ENCODE measurements at places on chromosomes 3 and 15.

DNA sequence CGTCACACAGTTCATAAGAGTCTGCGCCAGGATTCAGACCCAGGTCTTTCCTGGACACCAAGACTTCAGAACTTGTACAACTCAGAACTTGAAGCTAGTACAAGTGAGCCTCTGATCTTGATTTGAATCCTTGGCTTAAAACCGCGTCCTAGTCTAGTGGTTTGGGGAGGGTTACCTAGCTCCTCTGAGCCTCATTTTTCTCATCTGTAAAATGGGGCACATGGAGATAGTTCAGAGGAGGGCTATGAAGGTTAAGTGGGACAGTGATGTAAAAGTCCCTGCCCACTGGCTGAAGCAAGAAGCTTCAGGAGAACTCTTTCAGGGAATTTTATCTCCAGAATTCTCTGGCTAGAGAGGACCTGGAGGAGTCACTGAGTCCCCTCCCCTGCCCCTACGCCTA is 48.7 kb upstream of the LCTL start:
- no peak for DNase-seq

DNA sequence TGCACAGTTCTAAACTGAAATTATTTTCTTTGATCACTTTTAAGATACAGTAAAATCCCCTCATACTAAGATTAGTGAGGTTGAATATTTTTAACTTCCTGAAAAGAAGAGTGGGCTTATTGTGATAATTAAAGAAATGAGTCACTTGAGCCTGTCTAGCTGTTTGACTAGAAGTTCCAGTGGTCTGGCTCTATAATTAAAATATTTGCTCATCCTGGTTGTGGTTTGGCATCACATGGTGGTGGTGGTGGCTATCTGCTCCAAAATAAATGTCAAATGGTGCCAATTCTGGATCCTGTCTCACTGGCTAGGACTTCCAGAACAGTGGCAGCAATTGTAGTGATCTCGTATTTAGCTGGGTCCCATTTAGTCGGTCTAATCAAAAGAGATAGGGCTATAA is 8.6 kb upstream of the TEX9 start:
- DNase-seq = no peak

DNA sequence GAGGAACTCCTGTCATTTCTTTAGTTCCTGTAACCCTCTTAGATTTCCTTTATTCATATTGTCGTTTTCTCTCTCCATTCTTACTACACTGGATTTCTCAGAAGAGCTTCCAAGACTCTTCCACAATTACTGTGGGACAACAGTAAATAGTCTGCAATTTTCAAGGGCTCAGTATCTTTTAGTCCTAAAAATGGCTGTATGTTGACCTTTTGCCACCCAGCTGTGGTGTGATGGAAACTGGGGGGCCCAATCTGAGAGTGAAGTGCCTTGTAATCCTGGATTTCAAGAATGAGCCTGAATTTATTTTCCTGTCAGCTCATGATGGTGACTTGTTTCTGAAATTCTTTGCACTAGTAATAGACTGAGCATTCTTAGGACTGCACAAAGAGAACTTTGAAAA is 277.6 kb upstream of the RASGRP1 start:
- DNase-seq = no peak

- peak; percentile 23 for DNase-seq
Observed at GRCh38 chr3:72738752-72739530, 109.3 kb downstream of the SHQ1 start.

- DNase-seq = peak; percentile 14
Observed at GRCh38 chr15:40275523-40275922, 7.3 kb downstream of the ANKRD63 start.

DNA sequence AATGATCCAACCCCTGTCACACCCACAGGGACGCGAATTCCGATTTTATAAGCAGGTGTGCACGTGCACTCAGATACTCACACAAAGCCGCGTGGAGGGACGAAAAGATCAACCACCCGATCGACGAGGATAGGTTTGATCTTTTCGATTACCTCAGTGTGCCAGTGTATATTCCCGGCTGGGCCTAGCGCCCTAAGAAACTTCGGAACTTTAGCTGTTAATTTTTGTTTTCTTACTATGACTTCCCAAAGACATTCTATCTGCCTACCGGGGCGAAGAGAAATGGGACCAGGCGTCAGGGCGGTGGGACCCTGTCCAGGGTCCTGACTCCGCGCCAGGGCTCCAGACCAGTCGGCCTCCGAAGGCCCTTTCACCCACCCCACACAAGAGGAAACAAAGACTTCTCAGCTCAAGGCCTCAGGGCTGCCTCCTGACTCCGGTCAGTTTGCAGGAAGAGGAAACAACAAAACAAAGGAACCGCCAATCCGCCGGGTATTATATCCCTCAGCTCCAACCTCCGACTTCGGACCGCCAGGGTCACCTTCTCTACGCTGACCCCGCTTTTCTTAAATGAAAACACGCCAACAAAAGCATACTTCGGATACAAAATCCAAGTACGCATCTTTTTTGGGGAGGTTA is 6.8 kb downstream of the ONECUT1 start:
- DNase-seq = peak; percentile 16

GRCh38 chr3:142259359-142259758 is 34.0 kb upstream of the GK5 start:
- DNase-seq = no peak

- peak; percentile 43 for DNase-seq
Observed at GRCh38 chr15:90620379-90621067, 90.8 kb downstream of the CRTC3 start.

DNA sequence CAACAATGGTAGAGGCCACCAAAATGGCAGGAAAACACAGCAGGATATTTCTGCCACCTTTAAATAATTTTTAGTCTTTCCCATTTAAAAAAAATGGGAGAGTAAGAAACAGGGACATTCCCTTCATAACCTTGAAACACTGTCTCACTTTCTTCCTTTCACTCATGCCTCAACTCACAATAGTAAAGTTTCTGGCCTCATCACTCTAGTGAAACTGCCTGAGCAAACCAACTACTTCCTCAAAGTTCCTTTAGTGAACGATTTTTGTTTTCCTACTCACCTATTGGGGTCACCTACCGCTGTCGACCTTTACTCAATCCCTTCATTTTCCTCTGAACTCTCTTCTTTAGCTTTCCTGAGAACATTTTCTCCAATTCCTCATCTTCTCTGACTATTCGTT is 33.0 kb downstream of the SHC4 start:
- DNase-seq = no peak

GRCh38 chr3:156259896-156260295 is 139.5 kb downstream of the KCNAB1 start:
- no peak for DNase-seq

DNA sequence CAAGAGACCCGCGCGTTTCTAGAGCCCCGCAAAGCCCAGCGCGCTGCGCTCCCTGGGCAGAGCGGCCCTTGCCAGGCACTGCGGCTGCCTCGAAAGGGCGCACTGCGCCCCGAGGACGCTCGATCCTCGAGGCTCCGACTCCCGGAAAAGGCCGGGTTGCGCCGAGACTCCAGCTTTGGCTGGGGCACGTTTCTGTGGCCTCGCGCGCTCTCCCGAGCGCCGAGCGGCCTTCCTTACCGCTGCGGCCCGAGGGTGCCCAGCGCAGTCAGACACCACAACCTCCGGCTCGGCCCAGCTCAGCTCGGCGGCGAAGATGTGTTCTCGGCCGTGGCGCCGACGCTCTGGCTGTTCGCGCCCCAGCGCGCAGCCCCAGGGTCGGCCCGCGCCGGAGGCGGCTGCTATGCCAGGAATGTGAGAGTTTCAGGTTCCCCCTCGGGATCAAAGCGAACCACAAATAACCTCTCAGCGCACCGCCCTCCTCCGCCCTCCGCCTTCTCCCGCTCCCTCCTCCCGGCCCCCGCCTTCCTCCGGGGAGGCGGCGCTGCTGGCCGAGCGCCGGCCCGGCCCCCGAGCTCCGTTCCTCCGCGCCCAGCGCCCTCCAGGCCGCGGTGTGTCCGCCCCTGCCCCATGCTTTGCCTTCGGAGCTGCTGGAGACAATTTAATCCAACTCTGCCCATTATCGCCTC is at the start of gene AMOTL2:
Gene AMOTL2 (minus strand): TSS at position 343 of the 686 bp plus-strand sequence. CDS start 3,014 bp downstream, outside the sequence.
- no peak for DNase-seq

DNA sequence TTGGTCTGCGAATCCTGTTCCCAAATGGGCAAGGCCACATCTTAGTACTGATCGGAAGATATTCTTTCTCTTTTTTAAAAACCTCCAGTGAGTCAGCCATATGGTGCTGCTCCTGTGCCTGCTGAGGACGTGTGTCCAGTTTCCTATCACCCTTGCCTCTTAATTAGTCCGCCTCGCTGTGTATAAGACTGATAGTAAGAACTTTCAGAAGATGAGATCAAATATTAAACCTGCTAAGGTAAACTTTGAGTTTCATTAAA is 612 bp downstream of the UBA5 start:
- DNase-seq = peak; percentile 6

- no peak for DNase-seq
Observed at GRCh38 chr15:46921891-46922290, 795.4 kb upstream of the SEMA6D start.

GRCh38 chr3:16513141-16514020 is at the start of gene RFTN1:
Gene RFTN1 (minus strand): TSS chr3:16513699. CDS start chr3:16493869, 19,830 bp downstream.
- peak; percentile 79 for DNase-seq
